ENCODE measurements at places on chromosomes 7 and 10.

DNA sequence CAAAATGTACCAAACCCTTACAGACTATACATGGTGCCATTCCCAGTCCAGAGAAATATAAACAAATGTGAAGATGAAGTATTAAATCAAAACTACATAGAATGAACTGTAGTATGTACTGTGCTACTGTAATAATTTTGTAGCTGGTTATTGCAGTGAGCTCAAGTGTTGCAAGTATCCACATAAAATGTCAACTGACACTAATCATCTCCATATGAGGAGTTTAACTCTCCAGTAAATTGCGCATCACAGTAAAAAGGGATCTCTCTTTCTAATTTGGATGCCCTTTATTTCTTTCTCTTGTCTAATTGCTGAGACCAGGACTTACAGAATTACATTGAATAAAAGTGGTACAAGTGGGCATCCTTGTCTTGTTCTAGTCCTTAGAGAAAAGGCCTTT lies 165.5 kb downstream of the CPED1 start:
- no peak for DNase-seq

- no peak for DNase-seq
Observed at GRCh38 chr10:1923998-1924397, 186.7 kb upstream of the ADARB2 start.

DNA sequence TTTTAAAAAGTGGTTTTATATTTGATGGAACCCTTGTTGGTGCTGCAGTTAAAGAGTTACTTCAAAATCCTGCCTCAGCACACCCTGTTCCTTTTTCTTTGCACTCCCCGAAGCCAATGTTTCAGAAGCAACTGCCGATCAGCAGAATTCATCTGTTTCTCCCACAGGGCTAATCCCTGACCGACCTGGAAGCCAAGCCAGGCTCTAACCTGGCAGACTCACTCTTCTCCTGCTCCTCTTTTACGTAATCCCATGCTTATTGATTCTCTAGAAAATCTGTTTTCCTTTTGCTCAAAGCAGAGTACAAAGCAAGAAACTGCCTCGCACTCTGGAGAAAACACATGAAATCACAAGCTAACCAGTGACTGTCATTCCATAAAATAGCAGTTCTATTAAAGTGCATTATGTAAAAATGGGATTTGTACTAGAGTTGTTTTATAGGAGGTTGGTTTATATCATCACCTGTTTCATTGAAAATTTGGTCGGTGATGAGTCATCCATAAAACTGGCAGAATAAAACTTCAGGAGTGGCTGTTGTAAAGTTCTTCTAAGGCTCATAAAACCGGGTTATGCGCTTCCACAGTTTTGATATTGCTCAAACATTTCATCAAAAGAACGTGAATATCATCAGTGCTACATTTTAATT lies 99.9 kb downstream of the CNTNAP2 start:
- DNase-seq = no peak

GRCh38 chr10:102593074-102593803 lies 51.0 kb upstream of the TRIM8 start:
- DNase-seq = no peak

Measured in cortex of kidney (tissue), 1 donor.